Esophagus squamous epithelium (tissue), 5 donors: ENCODE measurements at places on chromosomes 6 and 20.

GRCh38 chr20:64053841-64054661 lies 4.6 kb upstream of the SOX18 start:
- no peaks in the 10 kb centered on the region for H3K36me3 ChIP-seq
- H3K27ac ChIP-seq: peak overlapping the region; percentile 33
- H3K27me3 ChIP-seq: no peaks in the 10 kb centered on the region
- DNase-seq: no peak

GRCh38 chr20:46814366-46815232 lies 80.0 kb upstream of the EYA2 start:
- H3K4me3 ChIP-seq: no peak overlapping the region
- H3K4me1 ChIP-seq: peaks cover 6% of the 10 kb centered on the region
- DNase-seq: no peak
- H3K27me3 ChIP-seq: no peaks in the 10 kb centered on the region
- no peak overlapping the region for H3K27ac ChIP-seq

DNA sequence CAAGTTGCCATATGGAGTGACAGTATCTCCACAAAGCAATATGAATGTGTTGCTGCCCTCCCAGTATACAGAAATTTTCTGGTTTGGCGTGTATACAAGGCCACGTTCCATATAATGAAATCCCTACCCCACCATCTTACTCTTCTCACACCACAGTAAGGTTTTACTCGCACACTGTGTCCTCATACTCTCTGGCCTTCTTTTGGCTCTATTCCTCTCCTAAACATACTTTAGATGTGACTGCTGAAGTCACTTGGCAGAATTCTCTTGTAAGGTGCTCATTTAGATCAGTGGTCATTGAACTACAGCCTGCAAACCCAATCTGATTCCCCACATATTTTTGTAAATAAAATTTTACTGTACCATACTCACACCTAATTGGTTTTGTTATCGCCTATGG lies 123.2 kb downstream of the RFPL4B start:
- H3K4me3 ChIP-seq: no peak overlapping the region
- H3K27ac ChIP-seq: no peak overlapping the region
- DNase-seq: no peak
- no peaks in the 10 kb centered on the region for H3K36me3 ChIP-seq
- no peaks in the 10 kb centered on the region for H3K4me1 ChIP-seq

DNA sequence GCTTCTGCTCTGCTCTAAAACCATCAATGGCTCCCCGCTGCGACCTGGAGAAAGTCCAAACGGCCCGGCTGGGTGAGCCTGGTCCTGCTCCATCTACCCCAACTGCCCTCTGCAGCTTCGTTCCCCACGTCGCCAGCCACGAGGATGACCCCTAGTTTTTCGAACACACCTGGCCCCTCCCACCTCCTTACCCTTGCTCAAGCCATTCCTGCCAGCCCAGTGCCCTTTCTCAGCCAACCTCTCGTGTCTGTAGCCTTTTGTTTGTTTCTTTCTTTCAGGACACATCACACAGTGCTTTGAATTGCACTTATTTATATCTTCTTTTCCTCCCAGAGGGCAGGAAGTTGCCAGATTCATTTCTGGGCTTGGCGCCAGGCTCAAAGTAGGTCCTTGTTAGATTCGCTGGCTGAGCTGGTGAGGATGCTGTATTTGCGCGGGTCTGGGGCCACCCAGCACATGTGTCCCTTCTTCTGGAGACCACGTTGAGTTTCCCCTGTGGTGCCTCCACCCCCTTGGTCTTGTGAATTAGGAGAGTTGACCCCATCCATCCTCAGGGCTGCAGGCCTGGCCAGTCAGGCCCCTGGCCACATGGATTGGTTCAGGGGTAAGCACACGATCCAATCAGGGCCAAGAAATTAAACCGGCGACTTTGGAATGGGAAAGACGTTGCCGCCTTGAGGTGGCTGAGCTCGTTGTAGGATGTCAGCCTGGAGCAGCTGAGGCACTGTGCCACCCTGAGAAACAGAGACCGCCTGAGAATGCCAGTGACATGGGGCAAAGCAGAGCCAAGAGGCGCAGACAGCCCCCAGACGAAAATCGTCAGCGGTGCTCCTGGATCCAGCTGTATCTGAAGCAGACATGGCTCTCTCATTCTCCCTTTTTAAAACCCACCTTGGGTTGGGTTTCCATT lies 156.0 kb downstream of the CEBPB start:
- DNase-seq: no peak
- H3K4me3 ChIP-seq: no peak overlapping the region
- no peaks in the 10 kb centered on the region for H3K36me3 ChIP-seq
- peaks cover 45% of the 10 kb centered on the region for H3K4me1 ChIP-seq
- peak overlapping the region; percentile 22 for H3K27ac ChIP-seq

GRCh38 chr6:120894077-120894476 lies 440.2 kb downstream of the TBC1D32 start:
- H3K27me3 ChIP-seq: no peaks in the 10 kb centered on the region
- no peaks in the 10 kb centered on the region for H3K36me3 ChIP-seq
- DNase-seq: no peak

DNA sequence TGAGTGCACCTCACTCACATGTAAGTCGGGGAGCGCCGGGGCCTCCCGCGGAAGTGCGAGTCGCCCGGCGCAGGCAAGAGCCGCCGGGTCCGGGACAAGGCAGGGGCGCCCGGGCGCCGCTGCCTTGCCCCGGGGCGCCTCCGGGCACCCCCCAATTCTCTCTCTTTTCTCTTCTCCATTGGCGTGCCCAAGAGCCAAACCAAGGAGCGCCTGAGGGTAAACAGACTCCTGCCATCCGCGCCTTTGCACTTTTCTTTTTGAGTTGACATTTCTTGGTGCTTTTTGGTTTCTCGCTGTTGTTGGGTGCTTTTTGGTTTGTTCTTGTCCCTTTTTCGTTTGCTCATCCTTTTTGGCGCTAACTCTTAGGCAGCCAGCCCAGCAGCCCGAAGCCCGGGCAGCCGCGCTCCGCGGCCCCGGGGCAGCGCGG lies 36.8 kb downstream of the GNAS start:
- H3K27ac ChIP-seq: peak overlapping the region; percentile 99
- H3K36me3 ChIP-seq: no peaks in the 10 kb centered on the region
- H3K4me3 ChIP-seq: peak overlapping the region; percentile 88
- peaks cover 9% of the 10 kb centered on the region for H3K4me1 ChIP-seq
- H3K27me3 ChIP-seq: no peaks in the 10 kb centered on the region
- DNase-seq: no peak

GRCh38 chr20:16613954-16614353 lies 40.7 kb upstream of the KIF16B start:
- no peak overlapping the region for H3K27ac ChIP-seq
- no peaks in the 10 kb centered on the region for H3K36me3 ChIP-seq
- no peak overlapping the region for H3K4me3 ChIP-seq
- H3K4me1 ChIP-seq: no peaks in the 10 kb centered on the region
- H3K27me3 ChIP-seq: no peaks in the 10 kb centered on the region

- no peaks in the 10 kb centered on the region for H3K27me3 ChIP-seq
- H3K36me3 ChIP-seq: no peaks in the 10 kb centered on the region
- H3K27ac ChIP-seq: no peak overlapping the region
- no peak for DNase-seq
Observed at GRCh38 chr6:132140189-132140588, 189.0 kb upstream of the CCN2 start.

DNA sequence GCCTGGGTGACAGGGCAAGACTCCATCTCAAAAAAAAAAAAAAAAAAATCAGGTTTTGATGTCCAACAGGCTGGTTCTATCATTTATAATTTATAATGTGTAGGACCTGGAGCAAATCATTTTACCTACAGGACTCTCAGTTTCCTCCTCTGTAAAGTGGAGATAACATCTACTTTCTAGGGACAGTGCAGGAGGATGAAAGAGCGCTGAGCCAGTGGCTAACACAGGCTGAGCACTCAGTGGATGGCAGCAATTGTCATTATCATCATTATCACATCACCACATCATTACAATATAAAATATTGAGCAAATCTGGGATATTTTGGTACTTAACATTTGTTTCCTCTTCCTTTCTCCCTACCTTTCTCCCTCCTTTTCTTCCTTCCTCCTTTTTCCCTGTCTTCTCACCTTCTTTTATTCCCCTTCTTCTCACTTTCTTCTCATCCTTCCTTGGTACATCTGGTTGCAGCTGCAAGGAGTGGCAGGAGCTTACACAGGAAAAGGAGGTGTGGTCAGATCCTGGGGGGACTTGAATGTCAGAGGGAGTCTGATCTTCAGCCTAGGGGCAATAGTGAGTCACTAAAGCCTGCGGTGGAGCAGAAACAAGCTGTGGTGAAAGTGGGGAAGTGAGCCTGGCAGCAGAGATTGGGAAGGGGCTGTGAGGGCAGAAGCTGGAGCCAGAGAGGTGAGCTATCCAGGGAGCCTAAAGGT lies 24.6 kb upstream of the CTNNBL1 start:
- no peak overlapping the region for H3K27ac ChIP-seq
- H3K27me3 ChIP-seq: no peaks in the 10 kb centered on the region
- no peak overlapping the region for H3K4me3 ChIP-seq
- DNase-seq: no peak

- peaks cover 9% of the 10 kb centered on the region for H3K27me3 ChIP-seq
- H3K4me3 ChIP-seq: no peak overlapping the region
- no peaks in the 10 kb centered on the region for H3K36me3 ChIP-seq
- peaks cover 24% of the 10 kb centered on the region for H3K4me1 ChIP-seq
- H3K27ac ChIP-seq: no peak overlapping the region
- DNase-seq: no peak
Observed at GRCh38 chr6:142013875-142014495, 118.7 kb upstream of the GJE1 start.

DNA sequence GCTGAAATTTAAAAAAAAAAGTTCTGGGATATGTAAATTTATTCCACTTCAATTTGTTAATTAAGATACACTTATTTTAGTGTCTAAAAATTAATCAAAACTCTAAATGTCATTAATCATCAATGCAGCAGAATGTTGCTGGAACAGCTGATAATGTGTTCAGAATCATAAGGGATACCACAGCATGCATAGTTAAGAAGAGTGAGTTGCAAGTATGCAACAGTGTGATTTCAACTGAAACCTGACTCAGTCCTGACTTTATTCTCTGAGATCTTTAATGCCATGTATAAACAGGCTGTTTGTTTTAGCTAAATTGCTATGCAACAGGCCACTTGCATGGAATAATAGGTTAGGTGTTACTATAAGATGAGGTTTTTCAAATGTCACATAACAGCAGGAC lies 1.4 kb downstream of the GRIK2 start:
- H3K27me3 ChIP-seq: peaks cover 95% of the 10 kb centered on the region
- no peaks in the 10 kb centered on the region for H3K36me3 ChIP-seq
- H3K4me1 ChIP-seq: peaks cover 26% of the 10 kb centered on the region
- H3K4me3 ChIP-seq: no peak overlapping the region
- no peak overlapping the region for H3K27ac ChIP-seq

DNA sequence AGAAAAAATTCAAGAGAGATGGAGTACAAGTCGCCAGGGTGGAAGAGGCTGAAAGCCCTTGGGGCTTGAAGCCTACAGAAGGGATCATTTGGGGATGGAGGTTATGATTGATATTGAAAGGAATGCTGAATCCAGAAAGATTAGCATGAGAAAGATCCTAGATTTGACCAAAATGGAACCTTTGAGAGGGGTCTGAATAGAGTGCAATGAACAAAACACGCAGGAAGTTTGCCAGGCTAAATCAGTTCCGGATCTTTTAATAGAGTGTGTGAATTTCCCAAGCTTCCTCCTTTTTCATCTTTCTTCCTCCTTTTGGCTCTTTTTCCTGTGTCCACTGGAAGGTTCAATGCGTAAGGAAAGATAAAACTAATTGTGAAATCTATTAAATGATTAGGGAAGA lies 15.3 kb downstream of the IPCEF1 start:
- H3K27ac ChIP-seq: no peak overlapping the region
- H3K4me3 ChIP-seq: no peak overlapping the region
- H3K36me3 ChIP-seq: no peaks in the 10 kb centered on the region

GRCh38 chr6:3453413-3454272 lies 3.2 kb downstream of the SLC22A23 start:
- no peak for DNase-seq
- peak overlapping the region; percentile 78 for H3K4me3 ChIP-seq
- H3K4me1 ChIP-seq: peaks cover 19% of the 10 kb centered on the region
- peak overlapping the region; percentile 89 for H3K27ac ChIP-seq

- DNase-seq: no peak
- H3K4me3 ChIP-seq: no peak overlapping the region
- H3K4me1 ChIP-seq: no peaks in the 10 kb centered on the region
- no peaks in the 10 kb centered on the region for H3K27me3 ChIP-seq
- H3K27ac ChIP-seq: no peak overlapping the region
Observed at GRCh38 chr20:33316343-33316742, 33.3 kb downstream of the BPIFB1 start.

DNA sequence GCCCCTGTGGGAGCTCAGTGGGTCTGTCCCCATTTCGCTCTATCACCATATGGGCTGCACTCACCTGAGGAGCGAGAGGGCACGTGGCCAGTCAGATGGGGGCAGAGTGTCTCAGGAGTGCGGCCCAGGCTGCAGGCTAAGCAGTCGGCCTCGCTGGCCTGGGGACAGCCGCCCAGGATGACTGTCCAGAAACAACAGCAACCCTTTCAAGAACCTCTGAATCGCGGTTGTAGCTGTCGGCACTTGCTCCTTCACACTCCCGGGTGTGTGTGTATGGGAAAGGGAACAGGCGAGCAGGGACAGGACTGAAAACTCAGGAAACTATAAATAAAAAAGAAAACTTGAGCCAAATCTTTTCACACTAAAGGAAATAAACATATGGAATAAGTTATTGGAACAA lies 63.1 kb downstream of the TFAP2A start:
- DNase-seq: no peak
- no peaks in the 10 kb centered on the region for H3K4me1 ChIP-seq
- H3K27me3 ChIP-seq: no peaks in the 10 kb centered on the region
- no peaks in the 10 kb centered on the region for H3K36me3 ChIP-seq
- H3K4me3 ChIP-seq: no peak overlapping the region

DNA sequence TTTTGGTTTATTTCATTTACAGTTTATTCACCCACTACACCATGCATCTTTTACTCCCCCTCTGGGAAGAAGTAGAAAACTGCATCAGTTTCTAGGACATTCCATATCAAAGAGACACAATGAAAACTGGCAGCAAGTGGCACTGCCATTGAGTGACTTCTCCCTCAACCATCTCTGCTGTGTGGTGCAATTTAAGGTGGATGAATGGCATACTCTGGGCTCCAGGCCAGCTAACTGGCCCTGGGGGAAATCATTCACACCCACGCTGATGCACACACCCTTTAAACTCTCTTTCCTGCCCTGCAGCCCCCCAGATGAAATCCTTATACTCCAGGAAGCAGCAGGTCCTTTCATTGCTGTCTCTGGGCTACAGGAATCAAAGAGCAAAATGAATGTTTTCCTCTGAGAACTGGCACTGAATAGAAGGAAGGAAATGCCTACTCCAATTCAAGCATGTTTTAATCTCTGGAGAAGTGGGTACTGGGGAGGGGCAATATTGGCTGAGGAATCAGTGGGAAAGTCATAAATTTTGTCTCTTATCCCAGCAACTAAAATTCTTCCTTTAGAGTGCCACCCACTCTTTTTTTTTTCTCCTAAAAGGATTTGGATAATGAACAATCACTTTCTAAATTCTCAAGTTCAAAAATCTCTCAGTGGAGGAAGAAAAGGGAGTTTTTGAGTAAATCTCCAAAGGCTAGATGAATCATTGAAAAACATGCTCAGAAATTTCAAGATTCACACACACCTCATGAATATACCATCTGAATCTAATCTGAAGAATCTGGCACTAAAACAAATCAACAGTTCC lies 16.9 kb upstream of the RFPL4B start:
- peaks cover 4% of the 10 kb centered on the region for H3K4me1 ChIP-seq
- no peak overlapping the region for H3K27ac ChIP-seq
- no peaks in the 10 kb centered on the region for H3K27me3 ChIP-seq
- DNase-seq: no peak
